HFFc6 (cell line): ENCODE measurements at places on chromosomes 7 and 10. TPM values are rescaled to one million over a fixed set of nuclear protein-coding genes. Genes with fewer than 3 reads are reported as not detected.

AKR1D1 gene
- not detected in 2 replicates for total RNA-seq

FOXP2 gene
- total RNA-seq = 0.02 to 0.36 TPM (median 0.32 TPM) in 3 replicates

NPSR1 gene
- total RNA-seq = not detected in 2 replicates

TRIM50 gene
- total RNA-seq = not detected in 2 replicates

ITIH2 gene
- not detected in 3 replicates for total RNA-seq

ZNF33B gene
- 6.5 to 8.5 TPM (median 7.4 TPM) in 3 replicates for total RNA-seq

CALN1 gene
- total RNA-seq = not detected in 2 replicates

ACHE gene
- total RNA-seq = 0.21 to 0.31 TPM in 2 of 3 replicates, not detected in the other

GPER1 gene
- 4.6 and 5.7 TPM in 2 replicates for total RNA-seq

TPST1 gene
- 21.7 to 27.1 TPM (median 23.6 TPM) in 3 replicates for total RNA-seq

INMT gene
- total RNA-seq = 0.17 TPM in 1 of 3 replicates, not detected in the others

DNA sequence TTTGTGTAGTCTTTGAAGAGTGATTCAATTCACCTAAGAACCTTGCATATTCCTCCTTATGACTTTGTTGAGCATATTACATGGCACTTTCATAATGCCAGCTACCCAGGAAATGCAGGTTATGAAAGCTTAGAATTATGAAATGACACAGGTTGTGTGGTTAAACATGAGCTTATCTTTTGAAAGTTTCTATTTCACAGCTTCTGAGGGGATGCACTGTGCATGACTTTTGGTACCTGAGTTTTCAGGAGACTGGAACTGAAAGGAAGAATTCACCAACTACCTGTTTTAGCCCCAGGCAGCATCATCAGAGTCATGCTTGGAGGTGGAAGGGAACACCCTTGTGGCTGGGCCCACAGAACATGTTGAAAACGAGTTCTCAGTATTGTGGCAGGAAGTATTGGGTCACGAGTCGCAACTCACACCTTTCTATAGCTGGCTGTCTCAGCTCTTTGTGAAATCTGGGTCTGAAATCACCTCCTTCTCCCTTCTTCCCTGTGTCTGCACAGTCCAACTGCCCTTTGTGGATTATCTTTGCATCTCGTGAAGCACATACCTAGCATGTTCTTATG is 228.2 kb downstream of the PTEN start:
- no peak for DNase-seq

DNA sequence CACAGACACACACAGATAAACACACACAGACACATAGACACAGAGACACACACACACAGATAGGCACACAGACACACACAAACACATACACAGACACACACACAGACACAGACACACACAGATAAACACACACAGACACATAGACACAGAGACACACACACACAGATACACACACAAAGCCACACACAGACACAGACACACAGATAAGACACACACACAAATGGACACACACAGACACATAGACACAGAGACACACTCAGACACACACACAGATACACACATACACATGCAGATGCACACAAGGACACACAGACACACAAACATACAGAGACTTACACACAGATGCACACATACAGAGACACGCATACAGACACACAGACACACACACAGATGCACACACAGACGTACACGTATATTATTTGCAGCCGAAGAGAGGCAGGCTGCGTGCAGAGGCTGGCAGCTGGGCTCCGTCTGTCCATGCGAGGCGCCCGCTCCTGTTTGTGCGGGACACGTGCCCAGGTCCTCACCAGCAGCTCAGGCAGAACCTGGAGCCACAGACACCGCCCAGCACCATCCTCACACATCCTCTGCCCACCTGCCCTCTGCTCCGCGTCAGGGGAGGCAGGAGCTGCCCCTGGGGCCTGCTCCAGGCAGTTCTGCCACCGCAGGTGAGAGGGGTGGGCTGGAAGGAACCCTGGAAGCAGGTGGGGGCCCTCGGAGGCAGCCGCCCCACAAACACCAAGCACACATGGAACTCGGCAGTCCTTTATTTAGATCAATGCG is 1.2 kb downstream of the CALML5 start:
- DNase-seq = no peak

DNA sequence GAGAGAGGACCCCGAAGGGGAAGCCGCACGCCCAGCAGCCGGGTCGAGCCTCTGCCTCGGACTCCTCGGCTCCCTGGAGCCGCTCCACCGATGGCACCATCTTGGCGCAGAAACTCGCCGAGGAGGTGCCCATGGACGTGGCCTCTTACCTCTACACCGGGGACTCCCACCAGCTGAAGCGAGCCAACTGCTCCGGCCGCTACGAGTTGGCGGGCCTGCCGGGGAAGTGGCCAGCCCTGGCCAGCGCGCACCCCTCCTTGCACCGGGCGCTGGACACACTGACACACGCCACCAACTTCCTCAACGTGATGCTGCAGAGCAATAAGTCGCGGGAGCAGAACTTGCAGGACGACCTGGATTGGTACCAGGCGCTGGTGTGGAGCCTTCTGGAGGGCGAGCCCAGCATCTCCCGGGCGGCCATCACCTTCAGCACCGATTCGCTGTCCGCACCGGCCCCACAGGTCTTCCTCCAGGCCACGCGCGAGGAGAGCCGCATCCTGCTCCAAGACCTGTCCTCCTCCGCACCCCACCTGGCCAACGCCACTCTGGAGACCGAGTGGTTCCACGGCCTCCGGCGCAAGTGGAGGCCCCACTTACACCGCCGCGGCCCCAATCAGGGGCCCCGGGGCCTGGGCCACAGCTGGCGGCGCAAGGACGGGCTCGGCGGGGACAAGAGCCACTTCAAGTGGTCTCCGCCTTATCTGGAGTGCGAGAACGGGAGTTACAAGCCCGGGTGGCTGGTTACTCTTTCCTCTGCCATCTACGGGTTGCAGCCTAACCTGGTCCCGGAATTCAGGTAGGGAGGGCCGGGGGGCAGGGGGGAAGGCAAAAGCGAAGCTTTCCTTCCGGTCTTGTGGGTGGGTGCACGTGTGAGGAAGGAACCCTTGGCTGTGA is 973 bp downstream of the GPR158 start:
- no peak for DNase-seq

DNA sequence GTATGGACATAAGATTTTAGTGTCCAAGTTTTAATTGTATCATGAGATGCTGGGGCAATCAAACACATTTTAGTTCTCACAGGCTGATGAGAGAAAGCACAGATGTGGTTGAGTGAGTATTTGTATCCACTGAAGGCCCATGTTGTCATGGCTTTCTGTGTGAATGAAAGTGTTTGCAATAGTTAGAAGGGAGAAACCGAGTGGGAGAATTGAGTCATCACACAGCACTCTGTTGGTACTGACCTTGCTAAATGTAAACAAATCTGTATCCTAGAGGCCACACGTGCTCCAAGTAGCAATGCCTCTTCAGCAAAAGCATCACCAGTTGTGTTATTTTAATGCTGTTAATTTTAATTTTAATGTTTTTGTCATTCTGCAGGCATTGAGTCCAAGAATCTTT is 121.2 kb downstream of the EMX2 start:
- no peak for DNase-seq

GRCh38 chr10:124688889-124689670 is 55.1 kb downstream of the FAM53B start:
- DNase-seq = no peak

- peak; percentile 72 for DNase-seq
Measured at GRCh38 chr7:84194484-84195271, at the start of gene SEMA3A. TSS of gene SEMA3A (minus strand) at chr7:84194789. CDS start at chr7:84194586, 203 bp downstream.

DNA sequence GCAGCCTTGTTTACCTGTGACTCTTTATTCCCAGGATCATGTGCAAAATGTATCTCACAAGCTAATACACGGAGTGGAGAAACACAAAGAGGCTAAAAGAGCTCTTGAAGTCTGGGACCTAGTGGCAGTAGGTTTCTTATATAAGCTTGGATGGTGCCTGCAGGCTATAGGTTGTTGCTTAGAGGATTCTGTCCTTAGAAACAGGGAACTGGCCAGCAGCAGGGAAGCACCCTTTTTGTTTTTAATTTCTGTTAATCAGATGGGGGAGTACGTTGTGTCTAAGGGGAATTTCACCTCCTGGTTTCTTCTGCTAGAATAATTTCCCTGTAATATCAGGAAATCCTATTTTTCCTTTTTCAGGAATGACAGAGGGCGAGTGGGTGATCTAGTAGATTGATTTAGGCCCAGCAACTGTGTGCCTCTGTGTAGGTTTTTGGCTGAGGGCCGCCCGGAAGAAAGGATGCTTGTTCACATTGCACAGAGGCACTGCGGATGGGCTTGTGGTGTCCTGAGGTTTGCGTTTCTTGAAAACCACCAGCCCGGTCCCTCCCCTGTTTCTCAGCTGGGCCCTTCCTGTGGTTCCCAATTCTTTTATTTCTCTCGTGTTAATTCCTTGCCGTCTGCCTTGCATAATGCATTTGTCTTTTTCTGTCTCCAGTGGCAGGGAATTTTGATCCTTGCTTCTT is 158.0 kb downstream of the CAMK1D start:
- no peak for DNase-seq

DNA sequence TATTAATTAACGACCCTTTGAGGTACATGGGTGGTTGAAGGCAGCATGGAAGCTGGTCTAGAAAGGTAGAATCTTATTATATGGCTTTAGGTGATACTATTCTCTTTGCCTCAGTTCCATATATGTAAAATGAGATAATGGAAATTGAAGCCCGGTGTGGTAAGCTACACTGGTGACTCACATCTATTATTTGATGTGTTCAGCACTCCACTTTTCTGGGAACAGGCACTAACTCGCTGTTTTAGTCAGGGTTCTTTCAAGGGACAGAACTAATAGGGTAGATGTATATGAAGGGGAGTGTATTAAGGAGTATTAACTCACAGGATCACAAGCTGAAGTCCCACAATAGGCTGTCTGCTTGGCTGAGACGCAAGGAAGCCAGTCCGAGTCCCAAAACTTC is 4.4 kb upstream of the TRUB1 start:
- DNase-seq = no peak

- peak; percentile 37 for DNase-seq
Measured at GRCh38 chr7:80659120-80660055, 20.9 kb downstream of the CD36 start.

- no peak for DNase-seq
Measured at GRCh38 chr7:94616855-94617254, 39.1 kb downstream of the SGCE start.

- no peak for DNase-seq
Measured at GRCh38 chr7:32643194-32643593, 147.9 kb downstream of the AVL9 start.

GRCh38 chr7:84389242-84389641 is 194.7 kb upstream of the SEMA3A start:
- DNase-seq = no peak

DNA sequence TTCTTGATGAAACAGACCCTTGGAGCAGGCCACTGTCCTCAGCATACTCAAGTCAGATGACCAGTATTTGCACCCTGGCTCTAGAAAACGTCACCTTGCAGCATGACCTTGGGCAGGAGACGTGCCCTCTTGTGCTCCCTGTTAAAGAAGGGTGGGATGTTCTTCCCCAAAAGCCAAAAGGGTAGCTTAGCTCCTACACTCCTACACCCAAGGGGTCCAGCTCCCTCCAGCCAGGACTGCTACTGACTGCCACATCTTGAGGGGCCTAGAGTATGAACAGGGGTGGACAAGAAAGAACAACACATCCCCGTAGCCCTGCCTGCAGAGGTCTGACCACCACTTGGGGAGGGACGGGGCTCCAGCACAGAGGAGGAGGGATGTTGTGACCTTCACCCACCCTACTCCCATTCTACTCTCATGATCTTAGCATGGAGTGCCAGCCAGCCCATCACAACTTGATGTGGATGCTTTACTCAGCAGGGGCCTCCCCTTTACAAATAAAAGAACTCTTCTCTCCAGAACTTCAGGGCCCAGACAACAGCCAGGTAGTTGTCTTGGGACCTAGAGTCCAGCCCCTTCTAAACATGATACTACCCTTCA is 165.3 kb upstream of the ZMIZ1 start:
- no peak for DNase-seq

- DNase-seq = no peak
Measured at GRCh38 chr10:71217266-71218045, 5.1 kb downstream of the UNC5B start.

GRCh38 chr10:132832186-132832969 is 46.4 kb upstream of the NKX6-2 start:
- no peak for DNase-seq

DNA sequence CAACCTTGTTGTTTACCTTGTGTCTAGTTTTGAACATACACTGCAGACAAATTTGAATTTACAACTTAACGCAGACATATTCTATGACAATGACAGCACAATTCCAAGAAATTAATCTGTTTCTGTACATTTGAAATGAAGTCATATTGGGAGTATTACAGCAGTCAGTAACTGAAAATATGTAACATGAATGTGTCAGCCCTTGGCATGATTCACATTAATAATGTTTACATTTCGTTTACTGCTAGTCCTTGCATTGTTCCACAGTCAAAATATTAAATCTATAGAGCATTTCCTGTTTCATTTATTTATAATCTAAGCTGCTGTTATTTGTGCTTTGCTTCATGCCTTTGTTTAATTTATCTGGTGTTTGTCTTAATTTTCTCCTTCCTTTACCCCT is 80.4 kb downstream of the NOC3L start:
- DNase-seq = no peak

- DNase-seq = no peak
Measured at GRCh38 chr7:114916261-114916892, 5.5 kb upstream of the MDFIC start.

DNA sequence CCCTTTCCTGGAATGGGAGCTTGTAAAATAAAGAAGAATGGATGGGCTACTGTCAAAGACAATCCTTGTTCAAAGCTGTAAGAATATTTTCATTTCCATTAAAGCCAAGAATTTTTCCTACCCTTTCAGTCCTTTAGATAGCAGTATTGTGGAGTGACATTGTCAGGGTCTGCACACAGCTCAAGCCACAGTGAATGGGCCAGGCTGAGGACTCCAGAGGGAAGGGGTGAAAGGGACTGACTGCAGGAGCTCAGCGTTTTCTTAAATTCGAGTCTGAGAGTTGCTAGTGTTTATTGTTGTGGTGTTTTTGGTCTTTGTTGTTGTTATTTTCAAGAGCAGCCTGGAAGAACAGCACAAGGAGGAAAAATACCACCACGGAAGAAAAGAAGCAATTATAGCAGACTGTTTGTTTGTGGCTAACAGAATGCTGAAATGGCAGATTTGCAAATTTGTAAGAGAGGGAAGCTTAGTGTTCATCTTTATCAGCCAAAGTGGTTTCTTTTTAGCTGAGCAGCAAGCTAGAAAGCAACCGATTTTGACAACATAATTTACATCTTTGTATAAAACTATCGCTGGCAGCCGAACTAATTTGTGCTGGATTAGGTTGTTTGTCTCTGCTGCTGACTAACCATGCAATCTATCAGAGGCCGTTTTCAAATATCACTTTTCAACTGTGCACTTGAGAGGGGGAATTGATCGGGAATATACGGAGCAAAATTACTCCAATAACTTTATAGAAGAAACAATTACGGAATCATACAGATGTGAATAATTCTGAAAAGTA is 192.1 kb downstream of the LRMDA start:
- DNase-seq = no peak

DNA sequence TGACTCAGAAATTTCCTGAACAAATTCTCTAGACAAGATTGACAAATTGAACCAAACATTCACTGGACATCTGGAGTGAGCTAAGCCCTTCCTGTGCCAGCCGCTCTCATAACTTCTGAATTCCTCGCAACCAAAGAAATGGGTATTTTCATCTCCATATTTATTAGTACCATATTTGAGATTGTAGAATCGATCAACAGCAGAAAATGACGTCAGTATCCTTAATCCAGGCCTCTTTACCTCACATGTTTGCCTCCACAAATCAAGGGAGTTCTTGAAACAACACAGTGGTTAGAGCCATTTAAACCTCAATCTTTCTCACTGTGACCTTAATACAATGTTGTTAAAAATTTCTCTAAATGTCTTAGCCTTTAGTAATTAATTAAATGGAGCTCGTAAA is 735.6 kb upstream of the SORCS1 start:
- DNase-seq = no peak
